ENCODE measurements at places on chromosomes 5 and 9.

GRCh38 chr5:37668524-37669047 is 171.3 kb downstream of the GDNF start:
- DNase-seq: peak; percentile 51

- no peak for DNase-seq
Measured at GRCh38 chr5:68260467-68260866, 44.9 kb downstream of the PIK3R1 start.

DNA sequence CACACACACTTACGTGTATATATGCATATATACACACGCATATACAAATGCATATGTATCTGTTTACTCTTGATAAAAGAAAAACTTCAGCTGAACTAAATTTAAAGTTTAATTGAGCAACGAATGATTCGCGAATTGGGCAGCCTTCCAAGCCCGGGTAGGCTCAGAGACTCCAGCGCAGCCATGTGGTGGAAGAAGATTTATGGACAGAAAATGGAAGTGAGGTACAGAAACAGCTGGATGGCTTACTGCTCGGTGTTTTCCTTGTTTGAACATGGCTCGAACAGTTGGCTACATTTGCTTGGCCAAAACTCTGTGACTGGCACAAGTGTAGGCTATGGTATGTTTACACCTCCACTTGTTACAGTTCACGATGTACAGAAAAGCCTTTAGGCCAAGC is 239.3 kb upstream of the PRDM9 start:
- no peak for DNase-seq

DNA sequence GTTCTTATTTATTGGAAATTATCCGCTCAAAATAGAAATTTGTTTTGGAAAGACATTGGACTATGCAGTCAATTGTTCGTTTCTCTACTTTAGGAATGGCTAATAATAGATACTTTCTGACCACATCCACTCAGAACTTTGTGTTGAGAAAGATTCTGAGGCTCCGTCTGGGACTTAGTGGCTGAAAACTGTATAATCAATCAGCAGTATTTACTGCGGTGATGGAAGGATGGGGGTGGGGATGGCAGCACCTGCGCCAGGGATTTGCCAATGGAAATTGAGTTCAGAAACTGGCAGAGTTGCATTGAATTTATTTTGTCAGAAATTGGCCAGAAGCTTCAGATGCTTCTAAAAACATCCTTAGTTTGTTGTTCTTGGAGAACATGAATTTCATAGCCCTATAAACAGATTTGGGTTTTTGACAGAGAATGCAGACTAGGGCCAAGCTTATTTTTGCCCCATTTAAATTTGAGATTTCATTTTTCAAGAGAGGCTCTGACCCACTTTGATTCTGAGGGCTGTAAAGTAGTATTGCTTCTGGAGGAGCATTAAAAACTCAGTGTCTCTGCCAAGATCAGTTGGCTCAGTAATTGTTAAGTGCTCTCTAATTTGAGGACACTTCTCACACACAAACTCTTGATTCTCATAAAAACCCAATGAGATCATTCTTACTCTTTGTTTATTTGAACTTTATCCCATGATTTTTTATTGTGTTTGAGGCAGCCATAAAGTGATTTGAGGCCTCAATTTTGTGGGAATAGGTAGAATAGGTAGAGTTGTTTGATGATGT is 215.1 kb downstream of the CD180 start:
- no peak for DNase-seq

DNA sequence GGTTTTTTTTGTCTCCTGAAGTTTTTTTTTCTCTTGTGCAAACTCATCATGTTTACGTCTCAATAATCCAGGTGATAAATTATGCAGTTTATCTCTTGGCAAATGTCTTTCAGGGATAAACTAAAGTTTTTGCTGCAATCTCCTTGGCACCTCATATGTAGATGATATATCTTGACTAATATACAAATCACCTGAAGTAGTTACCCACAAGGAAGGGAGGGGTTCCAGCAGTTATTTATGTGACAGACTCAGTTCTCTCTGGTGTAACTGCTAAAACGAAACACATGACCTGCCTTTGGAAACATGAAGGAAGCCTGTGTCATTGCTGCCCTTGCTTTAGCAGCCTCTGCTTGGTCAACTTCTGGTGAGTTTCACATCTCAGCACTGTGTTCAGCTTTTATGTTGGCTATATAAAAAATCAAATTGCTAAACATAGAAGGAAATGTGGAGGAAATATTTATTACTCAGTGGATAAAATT is 39.3 kb upstream of the KIAA1958 start:
- no peak for DNase-seq

DNA sequence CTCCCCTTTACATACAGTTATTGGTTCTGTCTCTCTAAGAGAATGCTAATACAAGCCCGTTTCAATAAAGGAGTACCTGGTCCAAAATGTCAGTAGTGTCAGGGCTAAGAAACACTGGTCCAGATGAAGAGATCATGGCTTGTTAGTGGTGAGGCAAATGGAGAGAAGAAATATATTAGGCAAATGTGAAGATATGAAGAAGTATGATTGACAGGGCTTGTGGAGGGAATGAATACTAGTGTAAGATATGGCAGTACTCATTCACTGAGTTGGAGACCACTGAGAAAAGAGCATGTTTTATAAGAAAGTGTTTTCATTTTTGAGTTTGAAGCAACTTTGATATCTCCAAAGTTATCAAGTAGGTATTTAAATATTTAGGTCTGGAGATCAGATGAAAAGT is 290.5 kb upstream of the MEF2C start:
- DNase-seq: no peak

DNA sequence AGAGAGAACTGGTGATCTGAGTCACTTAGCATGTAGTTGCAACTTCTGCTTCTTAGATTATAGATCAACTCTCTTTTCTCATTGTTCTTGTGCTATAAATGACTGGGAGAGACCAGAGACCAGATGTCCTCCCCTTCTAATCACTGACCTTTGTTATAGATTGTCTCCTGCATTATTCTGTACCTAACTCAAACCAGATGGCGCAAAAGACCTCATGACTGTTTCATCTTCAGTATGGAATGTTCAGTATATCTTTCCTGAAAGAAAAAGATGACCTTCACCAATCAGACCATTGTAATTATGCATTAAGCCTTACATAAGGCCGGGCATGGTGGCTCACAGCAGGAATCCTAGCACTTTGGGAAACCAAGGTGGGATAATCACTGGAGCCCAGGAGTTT is 30.5 kb upstream of the ADAM19 start:
- no peak for DNase-seq

- DNase-seq: no peak
Measured at GRCh38 chr5:125106271-125106670, 359.8 kb upstream of the ZNF608 start.

DNA sequence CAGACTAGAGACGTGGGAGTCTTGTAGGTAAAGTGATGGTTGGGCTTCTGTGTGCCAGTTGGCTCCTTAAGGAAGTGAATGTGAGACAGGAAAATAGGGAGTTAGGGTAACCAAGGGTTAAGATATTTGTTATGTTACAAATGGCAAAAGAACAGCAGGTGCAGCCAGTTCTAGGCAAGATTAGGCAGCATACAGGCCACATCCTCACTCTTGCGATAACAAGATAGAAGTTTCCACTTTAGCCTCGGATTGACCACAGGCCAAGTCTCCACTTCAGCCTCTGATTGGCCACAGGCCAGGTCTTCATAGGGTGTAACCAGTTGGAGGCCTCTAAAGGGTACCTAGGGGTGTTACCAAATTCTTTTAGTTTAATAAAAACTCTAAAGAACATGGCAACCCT is 54.6 kb upstream of the ABCA1 start:
- no peak for DNase-seq

- peak; percentile 56 for DNase-seq
Measured at GRCh38 chr9:17578911-17579793, at the start of gene SH3GL2. TSS of gene SH3GL2 (plus strand) at chr9:17579066.

DNA sequence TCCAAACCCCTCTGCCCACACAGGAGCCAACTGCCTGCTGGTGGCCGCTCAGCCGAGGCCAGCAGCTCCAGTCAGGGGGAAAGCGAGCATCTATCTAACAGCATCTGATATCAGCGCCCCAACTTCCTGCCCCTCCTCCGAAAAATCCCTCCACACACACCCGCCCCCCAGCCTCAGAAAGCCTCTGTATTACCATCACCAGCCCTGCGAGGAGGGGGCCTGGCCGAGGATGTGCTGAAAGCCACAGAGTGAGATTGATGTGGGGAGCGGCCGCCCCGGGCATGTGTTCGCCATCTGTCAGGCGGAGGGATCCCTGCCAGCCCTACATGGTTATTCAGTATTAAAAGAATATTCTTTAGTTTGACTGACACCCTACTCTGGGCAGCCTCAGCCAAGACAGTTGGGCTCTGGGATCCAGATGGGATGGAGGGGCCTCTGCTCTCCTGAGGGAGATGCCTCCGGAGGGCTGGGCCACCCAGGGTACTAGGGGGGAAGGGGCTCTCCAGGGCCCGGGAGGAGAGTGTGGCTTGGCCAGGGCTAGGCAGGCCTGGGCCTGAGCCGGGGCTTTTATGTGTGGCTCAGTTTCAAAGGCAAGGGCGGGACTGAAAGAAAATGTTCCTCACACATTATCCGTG is 98.0 kb downstream of the HSD17B3 start:
- no peak for DNase-seq

DNA sequence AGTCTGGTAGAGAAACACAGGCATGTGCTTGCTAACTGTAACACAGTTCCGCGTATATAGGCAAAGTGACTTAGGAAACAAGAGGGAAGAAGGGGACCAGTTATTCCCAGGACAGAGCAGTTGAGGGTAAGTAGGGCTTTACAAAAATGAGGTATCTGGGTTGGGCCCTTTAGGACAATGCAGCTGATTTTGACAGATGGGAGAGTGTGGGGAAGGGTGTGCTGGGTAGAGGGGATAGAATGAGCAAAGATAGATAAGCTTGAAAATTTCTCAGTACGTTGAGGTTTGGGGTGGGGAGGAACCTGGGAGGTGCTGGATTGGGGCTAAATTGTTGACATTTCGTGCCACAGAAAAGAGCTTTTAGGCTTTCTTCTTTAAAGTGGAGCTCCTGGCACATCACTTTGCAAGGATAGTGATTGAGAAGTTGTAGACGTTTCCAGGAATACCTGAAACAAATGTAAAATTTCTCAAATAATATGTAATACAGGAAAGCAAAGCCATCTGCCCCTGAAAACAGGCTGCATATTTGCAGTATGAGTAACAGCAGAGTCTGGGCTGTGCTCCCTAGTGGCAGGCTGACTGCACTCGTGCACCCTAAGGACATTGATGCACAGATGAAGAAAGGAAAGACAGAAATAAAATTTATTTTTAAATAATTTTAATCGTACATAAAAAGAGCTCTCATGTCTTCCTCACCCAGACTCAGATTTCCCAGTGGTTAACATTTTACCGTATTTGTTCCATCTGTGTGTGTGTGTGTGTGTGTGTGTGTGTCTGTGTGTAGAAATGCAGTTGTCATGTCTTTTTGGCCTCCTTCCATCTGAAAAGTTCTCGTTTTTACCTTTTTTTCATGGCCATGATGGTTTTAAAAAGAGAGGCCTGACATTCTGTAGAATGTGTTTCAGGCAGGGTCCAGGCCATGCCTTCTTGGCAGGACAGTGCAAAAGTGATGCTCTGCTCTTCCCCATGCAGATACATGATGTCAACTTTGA is 144.9 kb upstream of the DMRT1 start:
- no peak for DNase-seq

DNA sequence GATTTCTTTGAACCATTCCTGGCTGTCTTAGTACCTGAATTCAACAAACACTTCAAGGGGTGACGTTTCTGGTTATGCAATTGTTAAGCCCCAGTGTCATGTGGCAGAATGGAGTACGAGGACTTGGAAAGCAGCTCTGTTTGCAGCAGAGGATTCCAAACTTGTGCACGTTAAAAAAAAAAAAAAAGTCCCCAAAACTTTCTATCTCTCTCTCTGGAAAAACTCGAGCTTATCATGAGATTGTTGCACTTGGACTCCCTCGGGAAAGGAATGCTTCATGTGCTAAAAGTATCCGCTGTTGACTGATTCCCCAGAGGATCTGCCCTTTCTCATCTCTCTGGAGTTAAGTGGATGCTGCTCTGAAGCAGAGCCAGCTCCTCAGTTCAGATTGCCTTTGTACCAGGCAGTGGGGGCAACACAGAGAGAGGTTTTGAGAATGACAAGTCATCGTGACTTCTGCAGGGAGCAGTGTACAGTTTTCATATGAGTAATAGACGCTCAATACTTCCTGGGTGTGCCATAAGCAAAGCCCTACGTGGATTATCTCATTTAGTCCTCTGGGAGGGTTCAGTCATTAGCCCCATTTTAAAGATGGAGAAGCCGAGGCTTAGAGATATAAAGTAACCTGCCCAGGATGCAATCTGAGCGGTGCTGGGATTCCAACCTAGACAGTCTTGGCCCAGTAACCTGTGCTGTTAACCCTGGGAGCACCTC is 28.1 kb downstream of the TMOD1 start:
- DNase-seq: no peak

- DNase-seq: no peak
Measured at GRCh38 chr5:59840200-59840601, 53.3 kb downstream of the PDE4D start.

GRCh38 chr5:86865256-86865785 is 247.6 kb downstream of the COX7C start:
- DNase-seq: no peak

DNA sequence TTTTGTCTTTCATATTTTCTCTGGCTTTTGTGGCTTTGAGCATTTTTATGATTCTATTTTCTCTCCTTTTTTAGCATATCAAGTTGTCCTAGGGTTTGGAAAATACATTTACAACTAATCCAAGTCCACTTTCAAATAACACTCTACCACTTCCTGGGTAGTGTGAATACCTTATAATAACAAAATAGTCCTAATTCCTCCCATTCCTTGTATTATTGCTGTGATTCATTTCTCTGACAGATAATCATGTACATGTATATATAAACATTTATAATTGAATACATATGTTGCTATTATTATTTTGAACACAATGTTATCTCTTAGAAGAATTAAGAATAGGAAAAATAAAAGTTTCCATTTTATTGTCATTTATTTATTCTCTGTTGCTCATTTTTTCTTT is 14.9 kb upstream of the ADAM19 start:
- no peak for DNase-seq

DNA sequence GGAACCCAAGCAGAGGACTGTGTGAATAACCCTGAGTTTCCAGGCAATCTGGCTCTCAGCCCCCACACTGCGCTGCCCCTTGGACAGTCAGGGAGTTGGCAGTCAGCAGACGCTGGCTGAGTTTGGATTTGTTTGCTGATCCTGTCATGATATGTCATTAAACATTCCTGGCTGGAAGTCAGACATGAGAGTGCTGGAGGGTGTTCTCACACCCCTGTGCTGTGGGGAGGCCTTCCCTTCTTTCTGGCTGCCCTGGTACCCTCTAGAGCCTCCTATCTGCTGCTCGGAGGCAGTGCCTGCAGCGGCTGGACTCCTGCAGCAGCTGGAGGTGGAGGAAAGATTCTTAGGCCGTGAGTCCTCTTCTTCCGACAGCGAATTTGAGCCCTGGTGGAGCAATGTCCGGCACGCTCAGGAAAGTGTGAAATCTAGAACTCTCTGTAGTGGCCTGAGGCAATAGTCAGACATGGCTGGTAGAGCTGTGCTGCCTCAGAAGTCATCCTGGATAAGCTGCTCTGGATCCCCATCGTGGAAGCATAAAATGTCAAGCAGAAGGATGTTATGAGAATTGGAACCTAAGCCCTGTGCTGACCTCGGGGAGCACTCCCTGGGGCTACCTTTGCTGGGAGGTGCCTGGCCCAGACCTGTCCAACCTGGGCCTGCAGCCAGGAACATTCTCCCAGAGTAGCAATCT is 72.0 kb downstream of the PDE8B start:
- no peak for DNase-seq

GRCh38 chr5:81572201-81572600 is 178.3 kb upstream of the ACOT12 start:
- no peak for DNase-seq
